Renal cortical epithelial cell (primary cell): ENCODE measurements at places on chromosomes 6 and 20. TPM values are rescaled to one million over a fixed set of nuclear protein-coding genes. Genes with fewer than 3 reads are reported as not detected.

Gene BMP6
- total RNA-seq = 0.69 and 0.75 TPM in 2 replicates

Gene ANKRD66
- total RNA-seq = not detected in 2 replicates

Gene GNL1
- 32.2 and 49.8 TPM in 2 replicates for total RNA-seq

Gene PI3
- total RNA-seq = 0.55 TPM in 1 of 2 replicates, not detected in the other

Gene ENTPD6
- total RNA-seq = 62.1 and 86.3 TPM in 2 replicates

Gene ROS1
- 0.35 and 2.7 TPM in 2 replicates for total RNA-seq

Gene RAET1E
- not detected in 2 replicates for total RNA-seq

Gene METTL24
- 0.10 TPM in 1 of 2 replicates, not detected in the other for total RNA-seq

Gene LIME1
- total RNA-seq = 3.5 and 4.3 TPM in 2 replicates

Gene GPR6
- not detected in 2 replicates for total RNA-seq

Gene FRK
- total RNA-seq = 21.7 and 44.4 TPM in 2 replicates

Gene LIN28B
- not detected in 2 replicates for total RNA-seq

GRCh38 chr6:158793432-158793831 is 25.7 kb downstream of the EZR start:
- peak; percentile 75 for DNase-seq

DNA sequence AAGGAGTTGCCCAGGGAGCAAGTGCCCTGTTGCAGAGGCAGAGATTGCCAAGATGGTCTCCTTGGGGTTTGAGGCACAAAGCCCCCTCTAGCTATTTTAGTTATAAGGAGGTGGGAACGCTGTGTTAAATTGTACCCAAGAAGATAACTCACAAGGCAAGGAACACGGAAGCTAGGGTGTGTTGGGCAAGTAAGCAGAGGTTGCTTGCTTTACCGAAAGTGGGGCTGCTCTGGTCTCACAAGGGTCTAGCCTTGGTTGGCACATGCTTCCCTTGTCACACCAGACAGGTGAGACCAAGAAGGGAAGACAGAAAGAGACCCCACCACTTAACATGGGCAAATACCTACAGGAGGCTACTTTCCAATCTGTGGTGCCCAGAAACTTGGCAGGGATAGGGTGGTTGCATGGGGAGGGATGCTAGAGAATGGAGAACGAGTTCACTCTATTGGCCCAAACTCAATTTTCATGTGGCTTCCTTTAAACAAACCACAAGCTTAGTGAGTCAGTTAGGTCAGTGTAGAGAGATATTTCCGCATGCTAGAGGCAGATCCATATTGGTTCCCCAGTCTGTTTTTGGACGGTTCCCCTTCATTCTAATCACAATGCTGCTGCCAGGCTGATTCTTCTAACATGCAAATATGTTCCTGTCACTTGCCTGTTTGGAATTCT is 42.4 kb downstream of the PLAGL1 start:
- DNase-seq = no peak

DNA sequence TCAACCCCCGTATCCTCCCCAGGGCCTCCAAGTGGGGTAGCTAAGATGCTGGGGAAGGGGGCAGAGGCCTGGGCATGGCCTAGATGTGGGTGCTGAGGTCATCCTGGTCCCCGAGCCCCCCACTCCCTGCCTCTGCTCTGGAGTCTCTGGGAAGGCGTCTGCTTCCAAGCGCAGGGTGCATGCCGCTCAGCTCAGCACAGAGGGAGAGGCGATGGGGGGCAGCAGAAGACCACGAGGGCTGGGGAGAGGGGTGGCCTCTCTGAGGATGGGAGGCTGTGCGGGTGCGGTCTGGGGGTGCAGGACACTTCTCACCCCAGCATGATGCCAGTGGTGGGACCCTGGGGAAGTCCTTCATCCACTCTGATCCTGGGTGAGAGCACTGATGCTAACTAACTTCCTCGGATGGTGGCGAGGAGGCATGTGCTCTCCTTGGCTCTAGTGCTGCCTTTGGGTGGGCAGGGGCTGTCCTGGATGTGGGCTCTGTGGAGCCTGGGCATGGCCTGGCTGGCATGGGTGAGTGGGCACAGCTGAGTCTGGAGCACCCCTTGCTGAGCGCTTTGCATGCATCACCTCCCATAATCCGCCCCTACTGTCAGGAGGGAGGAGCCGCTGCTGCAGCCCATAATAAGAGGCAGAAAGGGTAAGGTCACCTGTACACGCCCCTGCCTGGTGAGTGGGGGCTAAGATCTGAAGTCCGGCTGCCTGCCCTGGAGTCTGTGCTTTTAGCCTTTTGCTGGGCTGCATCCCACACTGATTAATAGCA is 34.7 kb downstream of the EFCAB8 start:
- no peak for DNase-seq

DNA sequence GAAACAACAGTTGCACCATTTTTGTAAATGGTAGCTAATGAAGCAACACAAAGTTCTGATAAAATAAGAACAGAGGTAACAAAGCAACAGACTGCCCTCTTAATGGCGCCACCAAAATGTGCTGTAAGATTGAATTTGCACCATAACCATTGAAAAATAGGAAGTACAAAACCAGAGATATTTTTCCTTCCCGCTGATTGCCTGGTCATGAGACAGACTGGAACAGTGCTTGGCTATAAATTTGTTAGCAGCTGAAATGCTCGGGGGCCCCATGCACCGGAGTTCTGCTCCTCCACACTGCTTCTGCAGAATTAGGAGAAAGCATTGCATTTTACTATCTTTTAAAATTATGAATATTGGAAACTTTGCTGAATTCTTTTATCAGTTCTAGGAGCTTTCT is 164.4 kb upstream of the QKI start:
- DNase-seq = no peak

DNA sequence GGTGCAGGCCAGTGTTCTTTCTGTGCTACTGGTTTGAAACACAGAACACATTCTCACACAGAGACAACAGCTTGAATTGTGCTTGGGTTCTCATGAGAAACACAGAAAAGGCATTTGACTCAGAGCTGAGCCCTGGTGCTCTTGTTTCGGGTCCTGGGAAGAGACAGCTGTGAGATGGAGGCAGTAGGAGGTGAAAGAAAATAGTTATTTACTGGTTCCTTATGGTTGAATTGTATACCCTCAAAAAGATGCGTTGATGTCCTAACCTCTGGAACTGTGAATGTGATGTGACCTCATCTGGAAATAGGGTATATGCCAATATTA is 87.1 kb upstream of the RPS6KA2 start:
- DNase-seq = no peak

GRCh38 chr6:118596774-118597320 is 48.8 kb downstream of the PLN start:
- DNase-seq = no peak

DNA sequence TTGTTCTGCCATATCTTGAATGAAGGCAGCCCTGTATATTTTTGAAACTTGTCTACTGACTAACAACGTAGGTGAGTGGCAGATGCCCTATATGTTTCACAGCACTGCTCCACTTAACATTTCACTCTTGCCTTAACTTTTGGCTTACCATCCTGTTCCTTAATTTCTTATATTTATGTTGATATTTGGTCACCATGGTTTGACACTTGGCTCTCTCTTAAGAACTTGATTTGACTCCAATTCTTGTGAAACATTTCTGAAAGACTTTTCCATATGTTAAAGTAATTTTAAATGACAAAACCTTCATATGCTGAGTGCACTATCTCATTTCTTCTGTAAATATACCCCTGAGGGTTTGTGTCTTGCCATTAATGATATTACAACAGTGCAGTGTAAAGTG is 434.3 kb upstream of the IMPG1 start:
- no peak for DNase-seq

- DNase-seq = peak; percentile 87
Measured at GRCh38 chr6:29967379-29968010, 25.2 kb downstream of the HLA-A start.

- no peak for DNase-seq
Measured at GRCh38 chr20:51458751-51459439, 83.6 kb downstream of the NFATC2 start.

- DNase-seq = peak; percentile 62
Measured at GRCh38 chr6:2764610-2765165, 505 bp upstream of the WRNIP1 start.

DNA sequence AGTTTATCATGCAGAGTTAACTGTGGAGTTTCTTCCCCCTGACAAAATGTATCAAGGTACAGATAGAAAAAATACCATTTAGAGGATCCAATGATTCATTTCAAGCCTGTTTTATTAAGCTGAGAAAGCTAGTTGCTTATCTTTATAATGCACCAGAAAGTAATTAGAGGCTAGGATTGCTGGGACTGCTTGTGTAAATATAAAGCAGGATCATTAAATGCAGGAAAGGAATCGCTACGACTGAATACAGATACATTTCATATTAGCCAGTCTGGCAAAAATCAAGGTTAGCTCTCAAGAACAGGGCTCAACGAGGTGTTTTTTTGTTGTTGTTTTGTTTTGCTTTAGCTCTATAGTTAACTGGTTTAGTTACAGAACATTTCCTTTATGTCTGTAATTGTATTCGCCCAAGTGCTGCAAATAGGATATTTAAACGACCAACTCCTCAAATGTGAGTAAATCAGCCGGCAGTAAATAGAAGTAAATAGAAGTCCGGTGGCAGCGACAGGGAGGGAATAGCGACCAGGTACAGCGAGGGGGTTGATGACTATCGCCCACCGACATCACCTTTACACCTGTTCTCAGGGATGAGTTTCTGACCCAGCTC is 748 bp downstream of the UBE2J1 start:
- no peak for DNase-seq

- DNase-seq = peak; percentile 68
Measured at GRCh38 chr6:46377209-46377608, 114.0 kb downstream of the RCAN2 start.

DNA sequence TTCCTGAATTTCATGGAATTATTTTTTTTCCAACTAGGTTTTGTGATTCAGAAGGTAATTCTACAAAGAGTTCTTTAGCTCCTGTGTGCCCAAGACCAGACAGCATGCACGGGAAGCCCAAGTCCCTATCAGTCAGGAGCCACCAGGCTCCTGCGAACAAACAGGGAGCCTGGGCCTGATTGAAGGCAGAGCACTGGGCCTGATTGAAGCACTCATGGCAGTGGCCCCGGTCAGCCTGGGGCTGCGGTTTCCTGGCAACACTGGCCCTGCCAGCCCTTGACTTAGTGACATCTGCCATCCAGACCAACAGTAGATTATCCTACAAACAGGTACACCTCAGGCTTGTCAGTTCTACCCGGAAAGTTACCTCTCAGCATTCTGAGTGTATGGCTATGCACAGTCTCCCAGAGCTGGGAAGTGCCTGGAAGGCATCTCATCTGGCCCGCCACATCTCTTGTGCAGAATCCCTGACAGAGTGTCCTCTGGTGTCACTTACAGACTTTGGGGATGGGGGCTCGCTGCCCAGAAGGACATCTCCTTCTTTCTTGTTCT is 133.8 kb downstream of the VEGFA start:
- no peak for DNase-seq

DNA sequence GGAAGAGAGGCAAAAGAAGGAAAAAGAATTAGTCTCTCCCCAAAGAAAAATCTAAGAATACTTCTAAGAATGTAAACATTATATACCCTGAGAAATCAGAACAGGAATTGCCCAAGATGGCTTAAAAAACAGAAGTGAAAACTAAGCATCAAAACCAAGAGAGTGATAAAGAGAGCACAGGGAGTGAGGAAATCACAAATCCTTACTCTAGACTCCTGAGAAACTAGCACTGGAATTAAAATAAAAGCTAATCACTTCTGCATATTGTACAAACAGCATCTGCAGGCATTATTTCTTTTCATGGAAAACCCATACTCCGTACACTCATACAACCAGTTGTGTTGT is 285.7 kb downstream of the BTBD9 start:
- no peak for DNase-seq

DNA sequence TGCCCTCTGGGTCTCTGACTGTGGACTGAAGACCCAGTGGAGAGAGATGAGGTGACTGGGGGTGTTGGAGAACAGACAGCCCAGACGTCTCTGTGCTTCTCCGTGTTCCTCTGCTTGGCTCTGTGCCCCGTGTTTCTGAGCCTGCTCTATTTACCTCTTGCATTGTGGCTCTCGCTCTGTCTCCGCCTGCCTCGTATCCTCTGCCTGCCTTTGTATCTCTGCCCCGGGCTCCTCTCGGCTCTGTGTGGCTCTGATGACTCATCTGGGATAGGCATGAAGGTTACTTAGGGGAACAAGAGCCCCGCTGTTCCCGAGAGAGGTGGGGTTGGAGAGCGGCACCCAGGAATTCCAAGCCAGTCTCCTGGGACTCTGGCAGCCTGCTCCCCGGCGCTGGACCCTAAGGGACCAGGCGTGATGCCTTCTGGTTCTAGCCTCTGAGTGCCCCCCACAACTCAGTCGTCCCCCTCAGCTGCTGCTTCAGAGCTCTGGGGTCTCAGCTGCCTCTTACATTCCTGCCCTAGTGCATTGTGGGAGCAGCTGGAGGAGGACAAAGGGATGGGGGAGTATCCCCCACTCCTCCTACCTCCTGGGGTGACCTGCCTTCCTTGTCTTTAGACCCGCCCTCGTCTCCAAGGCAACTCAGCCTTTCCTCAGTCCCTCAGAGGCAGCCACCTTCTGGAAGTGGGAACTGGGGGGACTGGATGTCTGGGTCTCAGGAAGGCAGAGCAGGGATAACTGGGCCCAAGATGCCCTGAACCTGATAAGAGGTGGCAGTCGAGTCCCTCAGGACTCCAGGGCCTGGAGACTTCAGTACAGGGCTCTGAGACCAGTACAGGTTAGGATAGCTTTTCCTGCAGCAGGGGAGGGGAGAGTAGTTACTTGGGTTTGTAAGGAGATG is 1.9 kb downstream of the DDR1 start:
- DNase-seq = peak; percentile 81

- no peak for DNase-seq
Measured at GRCh38 chr20:35499271-35499670, 30.2 kb downstream of the C20orf173 start.

- DNase-seq = no peak
Measured at GRCh38 chr6:115898246-115898645, 162.4 kb downstream of the FRK start.

GRCh38 chr6:169803271-169803811 is 51.9 kb downstream of the ERMARD start:
- DNase-seq = peak; percentile 86

- DNase-seq = no peak
Measured at GRCh38 chr6:85041376-85041775, 277.0 kb upstream of the TBX18 start.

DNA sequence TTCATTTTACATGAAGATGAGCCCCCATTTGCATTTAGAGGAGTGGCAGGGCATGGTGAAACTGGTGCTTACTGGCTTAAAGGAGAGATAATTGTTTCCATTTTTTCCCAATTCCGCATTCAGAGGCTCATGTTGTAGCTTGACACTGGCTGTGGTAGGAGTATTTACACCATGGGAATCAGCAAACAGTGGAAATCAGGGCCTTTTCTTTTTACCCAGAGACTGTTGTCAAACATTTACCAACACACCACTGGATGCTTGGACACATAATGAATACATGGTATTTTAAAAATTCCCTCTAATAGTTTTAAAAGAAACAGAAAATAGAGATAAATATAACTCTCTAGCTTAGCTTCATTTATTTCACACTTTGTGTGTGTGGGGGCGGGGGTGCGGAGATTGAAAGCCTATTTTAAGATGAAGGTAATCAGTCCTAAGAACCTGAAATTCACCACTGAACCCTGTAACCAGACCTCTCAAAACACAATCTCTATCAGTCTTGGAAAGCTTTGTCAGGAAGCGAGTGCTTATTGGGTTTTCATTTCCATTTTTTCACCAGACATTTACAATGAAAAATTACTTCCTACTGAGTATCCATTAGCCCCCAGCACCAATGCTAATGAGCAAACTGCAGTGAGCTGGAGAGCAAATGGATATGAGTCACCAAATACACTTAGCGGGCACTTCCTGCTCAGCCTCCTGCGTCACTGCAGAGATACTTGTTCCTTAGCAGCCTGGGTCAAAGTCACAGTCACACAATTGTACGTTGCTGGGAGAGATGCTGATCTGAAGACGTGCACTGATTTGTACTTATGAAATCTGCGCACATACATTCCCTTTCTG is 532.0 kb downstream of the BCKDHB start:
- DNase-seq = peak; percentile 94

- no peak for DNase-seq
Measured at GRCh38 chr20:38210741-38211140, 45.7 kb upstream of the TGM2 start.

GRCh38 chr20:50257860-50258259 is 67.2 kb downstream of the CEBPB start:
- no peak for DNase-seq
